ENCODE measurements at places on chromosomes 13 and 19.

DNA sequence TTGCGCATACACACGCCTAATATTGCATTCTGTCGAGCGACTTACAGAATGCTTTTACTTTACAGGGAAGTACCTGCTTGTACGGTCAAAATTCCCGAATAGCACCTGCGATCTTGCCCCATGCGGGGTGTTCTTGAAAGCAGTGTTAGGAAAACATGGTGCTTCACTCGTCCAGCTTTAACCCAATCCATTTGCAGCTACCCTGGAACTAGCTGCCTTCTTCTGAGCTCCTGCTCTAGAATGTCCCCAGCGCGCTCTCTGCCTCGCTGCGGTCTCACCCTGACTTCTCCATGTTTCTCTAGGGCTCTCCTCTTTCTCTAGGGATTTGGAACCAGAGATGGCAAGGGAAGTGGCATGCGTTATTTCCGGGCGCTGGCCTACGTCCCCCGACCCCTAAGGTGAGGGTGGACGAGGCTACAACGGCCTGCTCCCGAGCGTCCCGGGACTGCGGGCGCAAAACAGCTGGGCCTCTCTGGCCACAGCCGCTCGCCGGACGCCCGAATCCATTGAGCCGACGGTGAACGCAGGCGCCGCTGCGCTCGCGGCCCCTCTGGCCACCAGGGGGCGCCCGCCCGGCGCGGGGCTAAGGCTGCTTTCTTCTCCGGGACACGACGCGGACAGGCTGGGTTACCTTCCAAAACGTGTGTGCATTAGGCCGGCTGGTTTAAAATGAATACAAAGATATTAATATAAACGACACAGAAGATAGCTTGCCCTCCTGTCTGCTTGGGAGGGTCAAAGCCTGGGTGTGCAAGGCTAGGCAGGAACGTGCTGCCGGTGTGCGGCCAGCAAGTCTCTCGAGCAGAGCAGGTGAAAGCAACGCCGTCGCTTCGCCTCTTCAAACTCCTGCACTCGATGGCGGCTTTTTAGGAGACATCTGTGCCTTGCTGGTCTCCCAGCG lies 1.8 kb upstream of the SPRY2 start:
- peak; percentile 52 for DNase-seq

DNA sequence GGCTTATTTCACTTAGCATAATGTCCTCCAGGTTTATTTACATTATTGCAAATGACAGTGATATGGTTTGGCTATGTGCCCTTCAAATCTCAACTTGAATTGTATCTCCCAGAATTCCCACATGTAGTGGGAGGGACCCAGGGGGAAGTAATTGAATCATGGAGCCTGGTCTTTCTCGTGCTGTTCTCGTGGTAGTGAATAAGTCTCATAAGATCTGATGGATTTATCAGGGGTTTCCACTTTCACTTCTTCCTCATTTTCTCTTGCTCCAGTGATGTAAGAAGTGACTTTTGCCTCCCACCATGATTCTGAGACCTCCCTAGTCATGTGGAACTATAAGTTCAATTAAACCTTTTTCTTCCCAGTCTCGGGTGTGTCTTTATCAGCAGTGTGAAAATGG lies 109.6 kb downstream of the VWA8 start:
- no peak for DNase-seq

DNA sequence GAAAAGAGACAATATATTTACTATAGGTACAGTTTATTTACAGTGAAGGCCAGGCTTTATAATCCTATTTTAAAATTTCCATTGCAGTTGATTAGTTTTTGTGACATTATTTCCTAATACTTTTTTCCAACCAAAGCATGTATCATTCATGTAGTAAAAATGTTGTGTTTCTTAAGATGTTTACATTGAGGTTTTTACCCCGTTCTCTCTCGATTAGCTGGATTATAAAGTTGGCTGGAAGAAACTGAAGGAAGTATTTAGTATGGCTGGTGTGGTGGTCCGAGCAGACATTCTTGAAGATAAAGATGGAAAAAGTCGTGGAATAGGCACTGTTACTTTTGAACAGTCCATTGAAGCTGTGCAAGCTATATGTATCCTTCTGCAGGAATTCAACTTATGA lies 21.2 kb downstream of the HNRNPM start:
- DNase-seq = no peak

DNA sequence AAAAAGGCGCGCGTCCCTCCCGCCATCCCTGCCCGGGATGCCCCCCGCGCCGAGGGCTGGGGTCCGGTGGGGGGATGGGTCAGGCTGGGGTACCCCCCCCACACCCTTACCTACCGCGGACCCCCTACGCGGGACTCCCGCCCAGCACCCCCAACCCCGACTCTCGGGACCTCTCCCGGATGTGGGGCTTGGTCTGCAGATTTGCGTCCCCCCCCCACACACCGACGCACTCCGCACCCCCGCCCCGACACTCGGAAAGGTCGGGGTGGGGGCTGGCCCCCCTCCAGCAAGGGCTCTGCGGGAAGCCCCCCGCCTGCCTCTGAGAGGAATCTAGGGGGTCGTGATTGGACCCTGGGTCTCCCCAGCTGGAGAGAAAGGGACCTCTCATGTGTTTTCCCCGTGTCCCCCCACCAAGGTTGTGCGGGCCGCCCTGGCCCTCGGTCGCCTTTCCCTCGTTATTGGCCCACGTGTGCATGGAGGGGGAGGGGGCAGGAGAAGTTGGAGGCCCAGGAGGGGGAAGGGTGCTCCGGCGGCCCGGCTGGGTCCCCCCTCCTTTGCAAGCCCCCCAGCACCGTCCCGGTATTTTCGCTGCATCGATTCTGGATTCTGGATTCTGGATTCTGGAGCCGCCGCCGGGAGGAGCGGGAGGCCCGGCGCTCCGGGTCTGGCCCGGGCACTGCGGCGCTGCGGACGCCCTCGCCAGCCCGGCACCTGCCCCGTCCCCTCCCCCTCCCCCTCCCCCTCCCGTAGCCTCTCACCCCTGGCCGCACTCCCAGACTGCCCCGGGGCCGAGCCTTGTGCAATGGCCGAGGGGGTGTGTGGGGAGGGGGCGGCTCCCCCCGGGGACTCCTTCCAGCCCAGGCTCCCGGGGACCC lies 607 bp downstream of the NFIC start:
- no peak for DNase-seq
